Stimulated activated CD4-positive, alpha-beta T cell treated with anti-CD3 and anti-CD28 coated beads, Interleukin-1b, Interleukin-23, amount 100 ng/mL, for 48 hours (primary cell): ENCODE measurements at places on chromosomes 2 and 18.
A peak's percentile ranks its signal among the peaks of the same experiment; 100 is the strongest.

DNA sequence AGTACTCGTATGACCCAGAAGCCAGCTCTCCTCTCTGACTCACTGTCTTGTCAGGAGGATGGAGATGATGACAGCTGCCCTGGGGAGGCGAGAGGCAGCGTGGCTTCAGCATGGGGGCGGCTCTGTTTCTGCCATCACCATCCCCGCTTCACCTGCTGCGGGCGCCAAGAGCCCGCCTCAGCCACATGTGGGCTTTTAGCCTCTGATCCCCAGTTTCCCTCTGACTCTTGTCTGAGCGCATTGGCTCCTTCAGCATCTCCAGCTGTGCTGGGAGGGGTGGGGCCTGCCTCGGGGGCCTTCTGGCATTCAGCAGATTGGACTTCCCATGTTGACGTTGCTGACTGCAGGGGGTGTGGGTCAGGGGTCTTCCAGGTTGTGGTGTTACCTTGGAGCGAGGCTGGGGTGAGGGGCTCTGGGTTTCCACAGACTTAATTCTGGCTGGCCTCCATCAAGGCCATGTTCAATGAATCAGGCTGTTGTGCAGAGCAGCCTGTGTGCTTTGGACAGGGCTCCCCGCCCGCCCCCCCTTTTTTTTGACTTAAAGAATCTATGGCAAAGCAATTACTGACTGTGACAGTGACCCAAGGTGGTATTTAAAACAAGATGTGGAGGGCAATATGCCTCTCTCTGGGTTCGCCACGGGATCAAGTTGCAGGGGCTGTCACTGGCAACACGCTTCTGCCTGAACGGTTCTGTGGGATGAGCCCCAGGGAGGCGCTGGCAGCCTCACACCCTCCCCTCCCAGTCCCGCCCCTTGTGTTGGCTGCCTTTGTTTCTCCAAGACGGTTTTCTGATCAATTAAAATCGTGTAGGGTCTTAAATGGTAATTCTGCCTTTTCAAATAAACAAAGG, 228.3 kb downstream of the LDLRAD4 start:
- DNase-seq, result peak; percentile 74

- DNase-seq, result no peak
Observed at GRCh38 chr2:104321796-104322349, 532.0 kb upstream of the POU3F3 start.

DNA sequence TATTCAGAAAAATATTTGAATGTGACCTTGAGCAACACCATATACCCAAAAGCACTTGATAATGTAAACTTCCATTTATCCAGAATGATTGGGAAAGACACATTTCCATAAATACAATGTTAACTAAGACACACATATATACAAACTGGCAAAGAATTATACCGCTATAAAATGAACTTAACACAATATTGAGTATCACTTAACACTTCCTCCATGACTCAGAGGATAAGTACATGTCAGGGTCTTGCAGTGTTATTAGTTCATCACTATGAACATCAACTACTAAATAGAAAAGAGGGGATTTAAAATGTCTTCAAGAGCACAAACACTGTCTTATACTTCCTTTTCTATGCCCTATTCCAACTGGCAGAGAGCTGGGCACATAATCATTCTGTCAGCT, 18.6 kb downstream of the WDSUB1 start:
- no peak for DNase-seq

- no peak for DNase-seq
Observed at GRCh38 chr18:78304192-78305164, 675.1 kb upstream of the SALL3 start.

DNA sequence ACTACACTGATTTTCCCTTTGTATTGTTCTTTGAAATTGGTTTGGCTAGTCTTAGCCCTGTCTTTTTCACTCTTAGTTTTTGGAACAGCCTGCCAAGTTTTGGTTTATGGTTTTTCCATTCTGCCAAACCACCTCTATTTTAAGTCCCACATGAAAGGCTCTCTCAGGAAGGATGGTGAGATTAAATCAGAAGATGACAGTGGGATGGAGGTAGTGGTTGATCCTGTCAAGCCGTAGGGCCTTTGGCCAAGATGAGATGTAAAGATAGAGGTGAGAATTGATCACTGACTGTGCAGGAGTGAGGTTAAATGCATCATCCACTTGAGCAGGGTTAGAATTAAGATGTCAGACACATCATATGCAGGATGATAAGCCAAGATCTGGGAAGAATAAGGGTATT, 948.5 kb downstream of the SLC4A3 start:
- DNase-seq, result no peak

DNA sequence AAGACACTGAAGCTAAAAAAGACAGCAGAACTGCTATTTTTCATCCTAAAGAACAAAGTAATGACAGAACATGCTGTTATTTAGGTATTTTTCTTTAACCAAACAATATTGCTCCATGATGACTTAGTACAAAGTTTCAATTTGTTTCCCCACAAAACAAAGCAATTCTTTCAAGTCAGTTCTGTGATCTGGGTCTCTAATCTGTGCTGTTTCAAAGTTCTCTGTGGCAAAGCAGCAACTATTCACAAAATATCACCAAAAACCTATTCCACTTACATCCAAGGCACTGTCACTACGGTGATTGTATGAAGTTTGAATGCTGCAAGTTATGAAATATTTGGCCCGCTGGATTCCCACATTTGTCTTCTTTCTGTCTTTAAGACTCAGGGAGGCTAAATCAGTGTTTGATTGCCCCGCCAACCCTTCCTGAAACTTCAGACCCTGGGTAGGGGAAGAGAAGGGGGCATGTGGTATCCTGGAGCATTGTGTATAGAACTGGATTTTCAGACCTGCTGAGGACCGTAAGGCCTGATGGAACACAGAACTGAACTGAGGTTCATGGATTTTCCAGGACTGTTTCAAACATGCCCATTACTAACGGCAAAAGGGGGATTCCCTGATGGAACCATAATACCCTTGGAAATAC, 13.1 kb upstream of the MFF start:
- DNase-seq, result no peak

DNA sequence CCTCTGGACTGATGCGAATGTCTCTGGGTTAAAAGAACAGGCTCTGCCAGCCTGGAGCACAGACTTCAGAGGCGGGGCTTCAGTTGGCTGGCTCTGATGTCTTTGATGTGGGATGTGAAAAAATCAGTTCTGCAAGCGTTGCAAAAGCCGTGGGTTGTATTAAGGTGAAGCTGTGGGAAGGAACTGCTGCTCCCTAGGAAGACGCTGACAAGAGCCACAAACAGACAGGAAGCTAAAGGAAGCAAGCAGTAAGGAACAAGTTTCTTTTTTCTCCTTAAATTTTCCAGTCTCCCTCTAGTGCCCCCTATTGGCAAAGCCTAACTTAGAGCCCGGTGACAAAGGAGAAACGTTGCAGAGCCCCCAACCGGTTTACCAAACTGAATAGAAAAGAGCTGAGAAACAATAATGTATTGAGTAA, 239.0 kb downstream of the CCDC178 start:
- DNase-seq, result no peak

GRCh38 chr2:219477179-219477578, 21.5 kb upstream of the GMPPA start:
- DNase-seq, result no peak

DNA sequence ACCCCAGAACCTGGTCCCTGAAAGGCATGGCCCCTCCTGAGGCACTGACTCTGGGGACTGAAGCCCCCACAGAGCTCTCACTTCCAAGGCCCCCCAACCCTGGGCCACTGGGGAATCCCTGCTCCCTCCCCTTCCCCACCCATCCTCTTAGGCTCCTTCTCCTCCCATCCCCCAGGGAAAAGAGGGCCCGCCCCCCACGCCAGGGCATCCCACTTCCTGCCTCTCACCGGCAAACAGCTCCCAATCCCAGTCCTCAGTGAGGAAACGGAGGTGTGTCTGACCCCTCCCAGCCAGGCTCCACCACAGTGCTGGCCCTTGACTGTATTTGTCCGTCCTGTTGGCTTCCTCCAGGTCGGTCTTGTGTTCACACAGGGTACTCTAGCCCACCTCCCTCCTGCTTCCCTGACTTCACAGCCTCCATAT, 35.0 kb upstream of the PTMA start:
- DNase-seq, result no peak

DNA sequence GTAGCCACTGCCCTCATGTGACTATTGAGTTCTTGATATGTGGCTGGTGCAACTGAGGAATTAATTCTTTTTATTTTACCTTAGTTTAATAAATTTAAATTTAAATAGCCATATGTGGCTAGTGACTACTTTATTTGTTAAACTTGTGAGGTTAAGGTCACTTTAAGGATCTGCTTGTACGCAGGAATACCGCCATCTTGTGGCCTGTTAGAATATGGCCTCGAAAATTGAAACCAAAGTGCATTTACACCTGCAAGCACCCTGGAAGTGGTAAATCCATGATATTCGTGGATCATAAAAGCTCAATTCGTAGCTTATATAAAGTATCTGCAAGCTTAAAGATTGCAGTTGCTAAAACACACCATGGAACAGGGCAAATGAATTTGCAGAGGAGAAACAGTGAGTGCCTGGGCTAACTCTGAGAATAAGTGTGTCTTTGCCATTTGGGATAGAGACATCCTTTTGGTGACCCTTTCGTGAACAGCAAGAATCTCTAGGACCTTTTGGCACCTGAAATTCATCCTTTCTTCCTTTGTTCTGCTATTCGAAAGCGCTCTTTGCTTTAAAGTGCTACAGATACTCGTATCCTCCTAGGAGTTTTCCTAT, 59.9 kb upstream of the REG3A start:
- DNase-seq, result peak; percentile 2

GRCh38 chr2:174331595-174332216, 3.0 kb upstream of the SP9 start:
- DNase-seq, result no peak

GRCh38 chr2:208025814-208026184, 472 bp upstream of the PLEKHM3 start:
- DNase-seq, result peak; percentile 59

- DNase-seq, result no peak
Observed at GRCh38 chr2:52238782-52239181, 1206.8 kb upstream of the NRXN1 start.

- no peak for DNase-seq
Observed at GRCh38 chr2:56248965-56249742, 65.4 kb downstream of the CCDC85A start.

DNA sequence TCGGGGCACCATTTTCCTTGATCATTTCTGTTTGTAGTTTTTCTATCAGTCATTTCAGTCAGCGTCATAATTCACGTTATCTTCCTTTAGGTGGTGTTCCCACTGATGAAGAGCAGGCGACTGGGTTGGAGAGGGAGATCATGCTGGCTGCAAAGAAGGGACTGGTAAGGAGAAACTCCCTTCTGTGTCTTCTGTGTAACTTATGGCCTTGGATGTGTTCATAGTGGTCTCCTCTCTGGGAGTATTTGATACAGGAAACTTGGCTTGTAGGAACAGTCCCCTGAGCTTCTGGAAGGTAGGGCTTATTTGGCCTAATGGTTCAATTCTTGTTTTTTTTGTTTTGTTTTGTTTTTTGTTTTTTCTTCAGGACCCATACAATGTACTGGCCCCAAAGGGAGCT, 1.1 kb downstream of the COX5B start:
- no peak for DNase-seq

DNA sequence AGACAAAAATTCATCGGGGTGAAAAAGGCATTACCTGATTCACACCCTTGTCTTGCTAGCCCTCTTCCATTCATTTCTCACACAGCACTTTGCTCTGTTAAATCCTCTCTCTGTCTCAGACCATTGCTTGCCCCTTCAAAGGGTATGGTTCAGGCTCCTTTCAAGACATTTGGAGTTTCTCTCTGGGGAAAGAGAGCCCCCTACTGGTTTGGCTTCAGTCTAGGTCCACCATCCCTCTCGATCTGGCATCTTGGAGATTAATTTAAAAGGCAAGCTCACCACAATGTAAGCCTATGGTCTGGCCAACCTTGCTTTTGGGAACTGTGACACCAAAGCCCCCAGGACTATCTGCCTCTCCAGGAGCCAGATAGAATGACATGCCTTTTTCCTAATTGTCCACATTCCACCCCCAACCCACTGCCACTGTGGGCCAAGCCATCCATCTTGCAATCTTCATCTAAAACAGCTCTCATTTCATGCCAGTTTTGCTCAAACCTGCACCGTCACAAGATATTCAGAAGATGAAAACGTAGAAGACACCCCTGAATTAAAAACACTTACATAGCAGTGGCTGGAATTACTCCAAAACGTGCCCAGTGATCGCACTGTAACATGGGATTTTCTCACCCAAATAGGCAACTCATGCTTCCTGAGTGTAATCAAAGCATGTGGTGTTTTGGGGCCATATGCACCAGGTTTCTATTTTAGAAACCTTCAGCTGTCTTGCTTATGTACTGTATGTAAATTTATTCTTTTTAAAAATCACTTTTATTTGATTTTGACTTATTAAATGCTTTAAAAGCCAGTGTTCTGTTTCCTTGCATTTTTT, 93.9 kb downstream of the FARSB start:
- DNase-seq, result peak; percentile 13

DNA sequence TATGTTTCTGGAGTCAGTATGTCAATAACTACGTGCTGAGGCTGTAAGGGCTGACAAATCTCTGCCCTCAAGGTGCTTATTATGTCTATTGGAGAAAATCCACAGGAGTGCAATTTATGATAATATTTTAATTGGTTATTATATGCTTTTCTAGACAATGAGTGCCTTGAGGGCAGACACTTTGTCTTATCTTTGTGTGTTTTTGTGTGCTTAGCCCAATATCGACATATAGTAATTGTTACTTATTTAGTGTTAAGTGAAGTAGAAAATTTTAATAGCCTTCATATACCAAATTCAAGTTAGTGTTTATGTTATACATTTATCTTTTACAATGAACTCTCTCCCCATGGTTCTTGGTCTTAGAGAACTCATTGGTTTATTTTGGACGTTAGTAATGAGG, 118.9 kb downstream of the WDR7 start:
- no peak for DNase-seq

DNA sequence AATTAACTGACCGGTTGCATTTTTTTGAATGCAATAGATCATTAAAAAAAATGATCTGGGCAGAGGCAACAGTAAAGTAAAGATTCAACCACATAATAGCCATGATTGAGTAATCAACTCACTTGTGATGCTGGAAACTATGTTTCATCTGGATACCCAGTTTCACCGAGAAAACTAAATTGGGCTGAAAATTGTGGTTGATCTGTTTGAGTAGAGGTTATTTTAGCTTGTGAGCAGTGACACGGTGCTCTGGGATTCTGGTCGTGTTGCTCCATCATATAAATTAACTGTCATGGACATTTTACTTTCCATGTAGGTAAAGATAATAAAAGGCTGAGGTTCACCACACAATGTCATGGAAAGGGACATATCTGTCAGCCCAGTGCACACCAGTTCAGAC, 58.7 kb downstream of the CD226 start:
- peak; percentile 35 for DNase-seq

GRCh38 chr2:47226132-47226922, 71.2 kb upstream of the STPG4 start:
- no peak for DNase-seq

DNA sequence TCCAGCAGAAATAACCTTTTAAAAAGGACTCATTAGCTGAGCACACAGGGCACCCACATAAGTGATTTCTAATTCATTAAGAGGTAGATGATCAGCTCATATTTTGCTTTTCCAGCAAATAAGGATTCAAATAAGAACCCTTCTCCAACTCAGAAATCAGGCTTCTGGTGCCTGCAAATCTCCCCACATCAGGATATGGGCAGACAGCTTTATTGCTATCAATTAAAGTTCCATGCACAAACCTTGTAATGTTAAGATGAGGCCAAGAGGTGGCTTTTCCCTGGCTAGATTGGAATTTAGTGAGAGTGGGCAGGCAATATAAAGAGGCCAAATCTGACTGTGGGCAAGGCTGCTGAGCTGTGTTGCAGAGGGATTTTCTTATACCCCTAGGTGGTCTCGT, 193.6 kb downstream of the SH3RF3 start:
- no peak for DNase-seq

GRCh38 chr2:119028327-119029174, 86.6 kb downstream of the MARCO start:
- no peak for DNase-seq

GRCh38 chr2:203510941-203511305, 24.2 kb downstream of the RAPH1 start:
- DNase-seq, result no peak
